NCI-H460 (cell line): ENCODE measurements at places on chromosomes 1 and 21.

GRCh38 chr1:180258290-180258689 is 28.2 kb downstream of the LHX4 start:
- DNase-seq: no peak

- DNase-seq: no peak
Observed at GRCh38 chr1:39721664-39722063, 17.0 kb upstream of the PPIE start.

- no peak for DNase-seq
Observed at GRCh38 chr1:47506053-47506452, 68.2 kb downstream of the FOXD2 start.

- no peak for DNase-seq
Observed at GRCh38 chr1:108142773-108143394, 57.3 kb downstream of the SLC25A24 start.

DNA sequence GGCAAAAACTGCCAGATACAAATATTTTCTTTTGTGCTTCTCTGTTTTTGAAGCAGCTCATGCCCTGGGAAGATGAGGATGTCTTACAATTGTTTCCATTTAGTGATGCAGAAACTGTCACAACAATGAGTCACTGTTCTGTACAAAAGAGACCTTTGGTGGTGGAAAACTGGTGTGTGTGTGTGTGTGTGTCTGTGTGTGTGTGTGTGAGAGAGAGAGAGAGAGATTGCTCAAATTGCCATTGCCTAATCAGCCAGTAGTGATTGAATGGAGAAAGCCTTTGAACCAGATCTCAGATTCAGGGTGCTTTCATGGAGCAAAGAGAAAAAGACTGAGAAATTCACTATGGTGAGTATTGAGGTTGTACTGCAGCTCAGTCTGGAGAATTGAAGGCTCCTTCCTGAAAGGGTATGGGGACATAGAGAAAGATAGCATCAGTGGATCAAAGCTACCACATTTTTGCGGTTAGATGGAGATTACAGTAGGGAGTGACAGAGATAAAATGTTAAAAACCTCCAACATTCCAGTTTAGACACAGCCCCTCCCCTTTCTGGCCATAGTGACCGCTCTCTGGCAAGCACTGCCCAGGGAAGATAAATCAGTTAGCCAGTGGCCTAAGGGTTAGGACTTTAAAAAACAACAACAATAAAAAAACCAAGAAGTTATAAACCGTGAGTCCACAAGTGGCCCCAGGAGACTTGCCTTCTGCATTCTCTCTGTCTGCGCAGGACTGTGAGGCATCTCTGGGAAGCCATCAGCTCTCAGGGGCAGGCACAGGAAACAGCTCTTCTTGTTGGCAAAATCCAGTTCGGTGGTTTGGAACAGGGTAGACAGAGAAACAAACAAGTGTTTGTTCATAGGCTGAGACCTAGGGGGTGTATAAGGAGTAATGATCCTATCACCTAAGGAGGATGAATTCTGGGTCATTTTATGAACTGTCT is 406.5 kb downstream of the DUSP10 start:
- peak; percentile 43 for DNase-seq

- DNase-seq: no peak
Observed at GRCh38 chr1:24441996-24442668, 26.5 kb downstream of the NIPAL3 start.

GRCh38 chr1:215488850-215489249 is 78.3 kb upstream of the KCTD3 start:
- DNase-seq: no peak

DNA sequence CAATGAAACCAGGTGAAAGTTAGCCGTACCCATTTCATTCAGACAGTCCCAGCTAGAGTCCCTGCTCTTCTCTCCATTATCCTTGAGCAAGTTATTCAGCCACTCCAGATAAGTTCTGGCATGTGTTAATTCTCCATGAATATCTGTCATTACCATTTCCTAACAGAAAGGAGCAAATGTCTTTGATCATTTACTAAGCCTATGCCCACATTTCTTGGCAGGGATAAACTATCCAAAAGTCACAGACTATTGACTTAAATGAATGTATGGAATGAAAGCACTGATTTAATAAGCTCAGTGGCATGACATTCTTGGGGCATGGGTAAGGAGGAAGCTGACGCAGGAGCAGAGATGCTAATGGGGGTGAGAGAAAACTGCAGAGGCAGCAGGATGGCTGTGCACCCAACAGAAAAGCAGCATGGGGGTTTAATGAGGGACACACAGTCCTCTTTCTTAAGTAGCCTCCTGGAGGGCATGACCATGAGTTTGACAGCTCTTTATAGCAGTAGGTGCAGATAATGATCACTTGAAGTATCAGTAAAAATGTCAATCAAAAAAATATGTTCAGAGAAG is 17.6 kb upstream of the DHCR24 start:
- no peak for DNase-seq

DNA sequence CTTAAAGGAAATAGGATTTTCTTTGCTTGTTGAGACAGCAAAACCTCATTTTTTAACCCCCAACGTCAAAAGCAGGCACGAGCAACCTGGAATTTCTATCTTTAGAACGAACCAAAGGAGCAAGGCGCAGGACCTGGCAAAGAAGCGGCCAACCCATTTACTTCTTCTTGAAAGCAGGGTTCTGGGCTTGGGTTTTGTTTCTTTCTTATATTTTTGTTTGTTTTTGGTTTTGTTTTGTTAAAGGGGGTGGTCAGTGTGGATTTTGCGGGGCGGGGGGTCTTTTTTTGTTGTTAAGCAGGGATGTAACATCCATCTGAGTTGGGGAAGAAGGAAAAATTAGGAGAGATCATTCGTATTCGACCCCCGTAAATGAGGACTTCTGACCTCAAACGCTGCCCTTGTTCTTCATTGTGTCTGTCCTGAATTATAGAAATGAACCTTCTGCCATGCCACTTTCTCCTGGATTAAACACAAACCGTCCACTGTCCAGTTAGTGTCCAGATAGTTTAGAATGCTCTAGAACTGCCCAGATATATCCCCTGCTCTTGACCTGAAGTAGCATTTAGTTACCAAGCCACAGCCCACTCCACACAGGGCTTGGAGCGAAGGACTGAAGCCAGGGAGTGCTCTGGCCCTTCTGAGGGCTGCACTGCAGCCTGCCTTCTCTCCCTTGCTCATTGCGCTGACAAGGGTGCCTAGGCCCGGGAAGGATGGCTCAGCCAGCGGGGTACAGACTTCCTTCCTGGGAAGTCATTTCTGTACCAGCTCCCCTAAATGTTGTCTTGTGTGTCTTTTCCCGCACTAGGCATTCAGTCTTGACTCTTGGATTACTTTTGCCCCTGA is 909 bp upstream of the APP start:
- DNase-seq: no peak

DNA sequence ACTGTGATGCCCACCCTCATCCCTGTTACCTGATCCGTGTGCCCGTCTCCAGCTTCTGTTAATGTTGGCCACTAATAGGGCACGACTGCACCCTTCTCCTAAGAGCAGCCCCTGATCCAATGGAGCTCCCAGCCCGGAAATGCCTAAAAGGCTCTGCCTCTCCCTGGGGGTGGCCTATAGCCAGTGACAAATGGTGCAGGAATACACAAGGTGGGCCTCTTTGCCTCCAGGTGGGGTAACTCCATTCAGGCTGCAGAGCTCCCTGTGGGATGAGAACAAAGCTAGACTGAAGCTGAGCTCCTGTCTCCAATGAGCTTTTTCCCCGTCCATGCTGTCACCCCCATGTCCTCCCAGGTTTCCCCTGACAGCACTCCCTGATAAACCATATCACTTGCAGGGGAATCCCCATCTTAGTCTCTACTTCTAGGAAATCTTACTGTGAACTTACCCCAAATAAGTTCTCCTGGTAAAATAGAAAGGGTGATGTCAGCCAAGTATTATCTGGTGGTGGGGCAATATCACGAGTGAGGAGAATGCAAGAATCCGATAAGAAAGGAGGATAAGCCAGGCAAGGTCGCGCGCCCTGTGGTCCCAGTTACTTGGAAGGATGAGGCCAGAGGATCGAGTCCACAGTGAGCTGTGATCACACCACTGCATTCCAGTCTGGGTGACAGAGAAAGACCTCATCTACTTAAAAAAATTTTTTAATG is 18.6 kb downstream of the S100A7A start:
- no peak for DNase-seq

DNA sequence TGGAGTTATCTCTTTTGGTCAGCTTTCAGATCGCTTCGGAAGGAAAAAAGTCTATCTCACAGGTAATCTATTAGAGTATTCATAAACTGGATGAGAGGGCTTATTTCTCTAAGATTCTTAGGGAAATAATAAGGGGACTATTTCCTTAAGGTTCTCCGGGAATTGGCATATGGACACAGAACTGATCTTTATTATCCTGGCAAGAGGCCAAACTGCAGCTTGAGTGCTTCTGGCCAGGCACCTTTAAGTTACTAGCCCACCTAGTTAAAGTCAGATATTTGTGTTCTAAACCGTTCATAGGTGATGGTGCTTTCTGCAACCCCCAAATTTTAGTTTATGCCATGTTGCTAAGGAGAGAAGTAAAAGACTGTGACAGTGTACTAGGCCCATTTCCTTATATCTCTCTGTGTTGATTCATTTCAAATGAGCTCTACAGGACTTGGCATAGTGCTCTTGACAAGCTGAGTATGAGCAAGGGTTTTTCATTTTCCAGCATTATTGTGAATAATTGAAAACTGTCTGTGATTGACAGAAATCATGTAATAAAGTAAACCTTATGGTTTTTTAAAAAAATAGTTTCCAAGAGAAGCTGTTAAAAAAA is 43.4 kb downstream of the SLC22A15 start:
- no peak for DNase-seq

DNA sequence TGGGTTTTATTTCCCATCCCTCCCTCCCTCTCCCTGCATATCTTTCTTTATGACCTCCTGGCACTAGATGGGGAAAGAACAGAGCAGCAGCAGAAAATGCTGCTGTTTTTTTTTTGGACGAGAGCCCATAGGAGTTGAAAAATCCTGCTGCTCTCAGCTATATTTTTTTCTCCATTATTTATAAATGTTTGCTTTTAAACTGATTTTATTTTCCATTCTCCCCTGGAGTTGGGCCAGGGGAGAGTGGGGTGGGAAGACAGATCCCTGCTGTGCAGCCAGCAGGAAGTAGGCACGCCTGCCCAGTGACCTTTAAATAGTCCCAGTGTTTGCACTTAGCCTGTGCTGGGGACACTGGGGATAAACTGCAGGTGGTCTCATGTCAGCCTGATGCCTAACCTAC is 17.4 kb downstream of the SFT2D2 start:
- no peak for DNase-seq

DNA sequence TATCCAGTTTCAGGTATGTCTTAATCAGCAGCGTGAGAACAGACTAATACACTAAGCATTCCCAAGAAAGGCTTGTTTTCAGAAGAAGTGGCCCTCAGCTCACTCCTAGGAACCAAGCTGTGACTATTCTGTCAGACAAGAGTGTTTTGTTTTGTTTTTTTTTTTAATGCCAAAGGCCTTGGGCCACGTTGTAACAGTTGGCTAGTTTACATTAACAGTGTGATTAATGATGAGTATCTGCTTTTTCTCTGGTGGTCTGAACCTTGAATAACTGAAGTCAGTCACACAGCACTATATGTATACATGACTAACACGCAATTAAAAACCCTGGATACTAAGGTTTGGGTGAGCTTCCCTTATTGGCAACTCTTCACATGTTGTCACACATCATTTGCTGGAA is 21.9 kb downstream of the DPYD start:
- no peak for DNase-seq

DNA sequence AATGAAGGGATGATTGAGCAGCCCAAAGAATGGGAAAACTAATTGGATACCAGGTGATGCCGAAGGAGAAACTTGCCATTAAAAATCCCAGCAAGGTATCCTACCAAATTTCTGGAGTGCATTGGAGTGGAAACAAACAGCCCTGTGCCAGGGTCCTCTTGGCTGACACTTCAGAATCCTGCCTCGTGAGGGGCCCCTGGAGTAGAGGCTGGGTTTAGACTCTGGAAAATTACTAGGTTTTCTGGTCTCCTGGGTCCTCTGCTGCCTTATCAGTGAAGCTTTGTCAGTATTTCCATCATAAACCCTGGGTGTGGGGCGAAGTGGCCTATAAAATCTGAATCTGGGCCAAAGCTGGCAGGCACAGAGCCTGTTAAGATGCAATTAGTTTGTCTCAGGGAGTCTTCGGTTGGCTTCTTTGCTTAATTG is 289.2 kb upstream of the USP24 start:
- no peak for DNase-seq

DNA sequence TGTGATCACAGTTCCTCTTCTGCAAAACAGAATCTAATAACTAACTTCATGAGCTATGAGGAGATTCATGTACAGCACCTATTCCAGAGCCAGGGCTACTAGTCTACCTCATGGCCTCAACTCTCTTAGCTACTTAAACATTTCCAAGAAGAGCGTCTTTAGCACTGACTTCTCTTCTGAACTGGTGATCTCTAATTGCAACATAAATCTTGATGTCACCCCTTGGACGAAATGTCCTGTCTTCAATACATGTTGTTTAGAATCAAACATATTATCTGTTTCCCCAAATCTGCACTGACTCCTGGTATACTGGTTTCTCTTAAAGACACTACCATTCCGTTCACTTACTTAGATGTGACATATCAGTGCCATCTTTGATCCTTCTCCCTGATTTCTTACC is 88.2 kb downstream of the GRIK1 start:
- no peak for DNase-seq

DNA sequence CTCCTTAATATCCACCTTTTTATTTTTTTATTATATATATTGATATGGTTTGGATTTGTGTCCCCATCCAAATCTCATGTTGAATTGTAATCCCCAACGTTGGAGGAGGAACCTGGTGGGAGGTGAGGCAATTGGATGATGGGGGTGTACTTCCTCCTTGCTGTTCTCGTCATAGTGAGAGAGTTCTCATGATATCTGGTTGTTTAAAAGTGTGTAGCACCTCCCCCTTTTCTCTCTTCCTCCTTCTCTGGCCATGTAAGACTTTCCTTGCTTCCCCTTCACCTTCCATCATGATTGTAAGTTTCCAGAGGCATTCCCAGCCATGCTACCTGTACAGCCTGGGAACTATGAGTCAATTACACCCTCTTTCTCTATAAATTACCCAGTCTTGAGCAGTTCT is 22.7 kb upstream of the CCSAP start:
- no peak for DNase-seq

DNA sequence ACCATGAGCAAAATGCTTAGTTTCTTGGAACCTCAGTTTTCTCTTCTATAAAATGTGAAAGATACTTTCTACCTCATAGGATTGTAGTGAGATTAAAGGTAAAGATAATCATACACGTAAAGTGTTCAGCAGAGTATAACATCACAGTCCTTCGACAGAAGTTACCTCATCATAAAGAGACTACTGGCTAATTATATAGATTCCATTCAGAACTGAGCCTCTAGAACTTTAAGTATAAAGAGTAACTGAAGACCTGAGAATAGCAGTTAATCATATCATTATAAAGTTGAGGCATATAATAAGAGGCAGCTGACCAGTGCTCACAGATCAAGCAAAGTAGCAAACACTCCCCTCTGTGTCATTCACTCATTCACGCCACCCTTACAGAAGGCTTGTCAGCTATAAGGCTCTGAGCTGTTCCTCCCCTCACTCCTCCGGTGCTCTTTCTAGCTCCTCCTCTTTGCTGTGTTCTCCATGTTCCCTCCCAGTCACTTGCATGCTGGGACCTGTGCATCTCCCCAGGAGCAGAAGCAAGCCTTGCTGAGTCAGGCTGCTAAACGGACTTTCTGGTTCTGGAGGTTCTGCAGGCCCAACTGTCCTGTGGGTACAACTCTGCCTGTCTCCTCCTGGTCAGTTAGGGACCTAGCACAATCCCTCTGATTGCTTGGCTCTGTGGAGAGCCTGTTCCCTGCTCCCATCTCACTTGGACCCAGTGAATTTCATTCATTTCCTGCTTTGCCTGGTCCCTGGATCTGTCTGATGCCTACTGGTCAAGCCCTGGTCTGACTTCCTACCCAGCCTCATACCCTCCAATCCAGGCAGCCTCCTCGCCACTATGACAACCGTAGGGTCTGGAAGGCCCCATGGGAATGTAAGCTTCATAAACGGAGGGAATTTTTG is 28.3 kb upstream of the LY9 start:
- DNase-seq: no peak
